T-helper 2 cell treated with Interferon-gamma antibody and Interleukin-4, amounts not matched to agents 5 μg/mL and 100 μg/mL, for 36 hours (primary cell): ENCODE measurements at places on chromosomes 3 and 15.

- no peaks in the 10 kb centered on the region for H3K36me3 ChIP-seq
- H3K4me3 ChIP-seq = no peak overlapping the region
- no peak overlapping the region for H3K27ac ChIP-seq
- H3K4me1 ChIP-seq = no peaks in the 10 kb centered on the region
- no peaks in the 10 kb centered on the region for H3K27me3 ChIP-seq
- no peak for DNase-seq
Observed at GRCh38 chr15:53226559-53226958, 436.4 kb upstream of the ONECUT1 start.

GRCh38 chr3:43771610-43772009 is 80.9 kb downstream of the ABHD5 start:
- no peak overlapping the region for H3K4me3 ChIP-seq
- no peak overlapping the region for H3K27ac ChIP-seq
- peaks cover 9% of the 10 kb centered on the region for H3K4me1 ChIP-seq
- no peak for DNase-seq
- no peaks in the 10 kb centered on the region for H3K36me3 ChIP-seq

GRCh38 chr15:56102441-56102840 is 109.0 kb upstream of the NEDD4 start:
- H3K27ac ChIP-seq = no peak overlapping the region
- no peak for DNase-seq
- peaks cover 23% of the 10 kb centered on the region for H3K36me3 ChIP-seq
- no peaks in the 10 kb centered on the region for H3K27me3 ChIP-seq

DNA sequence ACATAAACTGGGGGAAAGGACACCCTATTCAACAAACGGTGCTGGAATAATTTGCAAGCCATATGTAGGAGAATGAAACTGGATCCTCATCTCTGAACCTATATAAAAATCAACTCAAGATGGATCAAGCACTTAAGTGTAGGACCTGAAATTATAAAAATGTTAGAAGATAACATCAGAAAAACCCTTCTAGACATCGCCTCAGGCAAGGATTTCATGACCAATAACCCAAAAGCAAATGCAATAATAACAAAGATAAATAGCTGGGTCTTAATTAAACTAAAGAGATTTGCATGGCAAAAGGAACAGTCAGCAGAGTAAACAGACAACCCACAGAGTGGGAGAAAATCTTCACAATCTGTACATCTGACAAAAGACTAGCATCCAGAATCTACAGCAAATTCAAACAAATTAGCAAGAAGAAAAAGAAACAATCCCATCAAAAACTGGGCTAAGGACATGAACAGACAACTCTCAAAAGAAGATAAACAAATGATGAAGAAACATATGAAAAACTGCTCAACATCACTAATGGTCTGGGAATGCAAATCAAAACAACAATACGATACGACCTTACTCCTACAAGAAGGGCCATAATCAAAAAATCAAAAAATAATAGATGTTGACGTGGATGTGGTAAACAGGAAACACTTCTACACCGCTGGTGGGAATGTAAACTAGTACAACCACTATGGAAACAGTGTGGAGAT is 408.7 kb downstream of the CNTN6 start:
- no peaks in the 10 kb centered on the region for H3K4me1 ChIP-seq
- H3K36me3 ChIP-seq = no peaks in the 10 kb centered on the region
- no peak overlapping the region for H3K27ac ChIP-seq
- H3K27me3 ChIP-seq = no peaks in the 10 kb centered on the region
- no peak for DNase-seq
